ENCODE measurements at places on chromosomes 2 and 18. TPM values are rescaled to one million over a fixed set of nuclear protein-coding genes. Genes with fewer than 3 reads are reported as not detected.

Gene RETSAT
- 26.7 TPM for polyA plus RNA-seq

Gene DYNAP
- polyA plus RNA-seq: 0.08 TPM

DNA sequence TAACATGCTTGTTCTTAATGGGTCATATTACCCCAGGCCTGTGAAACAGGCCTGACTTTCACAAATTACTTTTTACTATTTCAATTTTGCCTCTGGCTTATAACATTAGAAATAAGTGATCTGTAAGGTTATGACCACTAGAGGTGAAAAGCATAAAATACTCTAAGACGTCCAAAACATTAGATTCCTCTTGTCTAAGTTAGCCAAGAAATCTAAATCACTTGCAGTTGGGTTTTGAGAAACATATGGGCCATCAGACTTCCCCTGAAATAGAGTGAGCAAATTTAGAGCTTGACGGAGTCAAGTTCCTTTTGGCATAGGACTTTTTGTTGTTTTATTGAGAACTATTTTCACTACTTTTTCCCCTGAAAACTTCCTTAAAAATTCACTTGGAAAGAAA is 32.7 kb upstream of the RIT2 start:
- peak; percentile 26 for DNase-seq

Gene BABAM2
- 55.7 TPM for polyA plus RNA-seq

Gene WNT10A
- polyA plus RNA-seq: 0.45 TPM

Gene NYAP2
- 0.17 TPM for polyA plus RNA-seq
